Suprapubic skin (tissue), 4 donors: ENCODE measurements at places on chromosomes 16 and 17. TPM values are rescaled to one million over a fixed set of nuclear protein-coding genes. Genes with fewer than 3 reads are reported as not detected.

The CD300H gene
- not detected for total RNA-seq

The HBQ1 gene
- not detected for total RNA-seq

The TMEM238L gene
- not detected for total RNA-seq

The ARL5C gene
- not detected for total RNA-seq

The KRT33A gene
- total RNA-seq: 4.2 TPM

The GLIS2 gene
- total RNA-seq: 2.1 TPM

The NLRC3 gene
- 0.26 TPM for total RNA-seq

The RPUSD1 gene
- total RNA-seq: 22.6 TPM

The SCIMP gene
- total RNA-seq: not detected

The KCNG4 gene
- total RNA-seq: not detected

The ABCC11 gene
- total RNA-seq: 0.55 TPM

The STAC2 gene
- total RNA-seq: 16.6 TPM

The ABCC12 gene
- total RNA-seq: not detected

The RRAD gene
- total RNA-seq: 1.5 TPM

The EVPLL gene
- 3.7 TPM for total RNA-seq

The TPPP3 gene
- total RNA-seq: 47.6 TPM

The CCL17 gene
- total RNA-seq: 2.6 TPM

The PLXDC1 gene
- 5.3 TPM for total RNA-seq

The EPX gene
- not detected for total RNA-seq

The PLD2 gene
- total RNA-seq: 55.4 TPM

The UNC45B gene
- total RNA-seq: not detected
